ENCODE measurements at places on chromosomes 2 and 18. TPM values are rescaled to one million over a fixed set of nuclear protein-coding genes. Genes with fewer than 3 reads are reported as not detected.

DNA sequence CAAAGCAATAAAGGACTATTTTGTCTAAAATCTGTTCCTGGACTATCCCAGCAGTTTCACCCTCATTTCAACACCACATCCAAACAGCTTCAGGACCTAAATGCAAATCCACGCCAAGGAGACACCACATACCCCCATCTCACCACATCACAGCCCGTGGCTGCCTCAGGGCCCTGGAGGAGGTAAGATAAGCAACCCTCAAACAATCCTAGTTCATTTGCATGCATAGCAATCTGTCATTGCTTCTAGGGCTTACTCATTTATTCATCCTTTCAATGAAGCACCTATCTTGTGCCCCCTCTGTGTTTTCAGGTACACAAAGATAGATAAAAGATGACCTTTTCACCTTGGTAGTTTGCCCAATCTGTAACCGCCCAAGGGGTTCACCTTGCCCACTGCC lies 86.5 kb downstream of the VSNL1 start:
- DNase-seq: no peak

SUMO1 gene
- total RNA-seq: 90.0 TPM

PRSS56 gene
- total RNA-seq: not detected

DNA sequence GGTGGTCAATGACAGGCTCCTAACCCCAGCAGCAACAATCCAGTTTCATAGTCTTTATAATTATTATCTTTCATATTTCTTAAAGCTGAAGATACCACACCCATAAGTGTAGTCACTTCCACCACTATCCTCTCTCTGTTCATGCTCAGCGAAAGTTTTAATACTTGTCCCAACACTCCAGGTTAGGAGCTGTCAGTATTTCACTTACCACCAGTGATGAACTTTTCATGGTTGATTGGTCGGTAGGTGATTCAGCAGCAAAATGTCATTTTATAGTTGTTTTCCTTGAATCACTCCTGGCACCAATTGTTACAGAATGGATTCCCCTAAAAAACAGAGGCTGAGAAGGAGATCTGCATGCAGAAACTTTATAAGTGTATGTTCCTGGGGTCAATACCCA lies 324.9 kb downstream of the CCDC85A start:
- no peak for DNase-seq

CHRND gene
- not detected for total RNA-seq

DNA sequence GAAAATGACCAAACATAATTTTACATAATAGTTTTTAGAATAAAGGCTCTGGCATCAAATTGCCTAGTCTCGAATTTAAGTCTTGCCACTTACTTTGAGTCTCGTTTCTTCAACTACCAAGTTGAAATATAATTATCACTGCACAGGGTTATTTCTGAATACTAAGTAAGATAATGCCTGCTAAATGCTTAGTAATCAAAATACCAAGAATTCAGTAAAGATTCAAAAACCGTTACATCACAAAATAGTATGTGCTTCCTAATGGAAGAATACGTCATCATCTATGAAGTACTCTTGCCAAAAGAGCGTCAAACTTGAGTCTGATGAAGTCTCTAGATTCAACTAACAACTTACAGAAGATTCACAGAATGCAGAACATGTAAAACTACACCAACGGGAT lies 40.5 kb downstream of the ATL2 start:
- DNase-seq: no peak

DNA sequence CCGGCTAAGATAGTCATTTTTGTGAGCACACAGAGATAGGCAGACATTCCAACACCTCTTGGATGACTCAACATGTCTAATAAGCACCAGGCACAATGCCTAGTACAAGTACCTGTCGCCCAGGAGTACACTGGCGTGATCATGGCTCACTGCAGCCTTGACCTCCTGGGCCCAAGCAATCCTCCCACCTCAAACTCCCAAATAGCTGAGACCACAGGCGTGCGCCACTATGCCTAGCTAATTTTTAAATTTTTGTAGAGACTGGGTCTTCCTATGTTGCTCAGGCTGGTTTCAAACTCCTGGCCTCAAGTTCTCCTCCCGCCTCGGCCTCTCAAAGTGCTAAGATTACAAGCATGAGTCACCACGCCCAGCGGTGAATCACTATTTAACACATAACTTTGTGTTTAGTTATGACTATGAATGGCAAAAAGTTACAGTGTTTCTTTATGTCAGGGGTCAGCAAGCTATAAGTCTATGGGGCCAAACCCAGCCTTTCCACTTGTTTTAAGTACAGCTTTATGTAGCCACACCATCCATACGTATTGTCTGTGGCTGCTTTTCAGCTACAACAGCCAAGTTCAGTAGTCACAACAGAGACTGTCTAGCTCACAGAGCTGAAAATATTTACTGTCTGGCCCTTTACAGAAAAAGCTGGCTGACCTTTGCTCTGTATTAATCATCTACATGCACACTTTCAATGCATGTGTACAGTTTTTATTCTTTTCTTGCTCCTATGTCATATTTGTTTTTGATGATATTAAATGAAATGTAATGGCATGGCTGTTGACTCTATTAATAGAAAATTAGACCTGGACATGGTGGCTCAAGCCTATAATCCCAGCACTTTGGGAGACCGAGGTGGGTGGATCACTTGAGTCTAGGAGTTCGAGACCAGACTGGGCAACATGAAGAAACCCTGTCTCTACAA lies 18.7 kb downstream of the ORC2 start:
- peak; percentile 94 for DNase-seq

NEUROD1 gene
- not detected for total RNA-seq

MC5R gene
- total RNA-seq: not detected

HRH4 gene
- total RNA-seq: not detected

UGT1A4 gene
- not detected for total RNA-seq
